ENCODE measurements at places on chromosomes 5 and 9.

- DNase-seq: no peak
Measured at GRCh38 chr5:38585816-38586215, 29.4 kb upstream of the LIFR start.

- no peak for DNase-seq
Measured at GRCh38 chr5:161966564-161966963, 101.0 kb upstream of the GABRG2 start.

- no peak for DNase-seq
Measured at GRCh38 chr9:112091810-112092209, 83.3 kb downstream of the SUSD1 start.

GRCh38 chr5:165242646-165243045, 1737.2 kb downstream of the MAT2B start:
- no peak for DNase-seq

GRCh38 chr5:50767588-50767987, 101.2 kb downstream of the PARP8 start:
- no peak for DNase-seq

GRCh38 chr5:14495301-14495700, 86.3 kb upstream of the OTULINL start:
- DNase-seq: no peak

- no peak for DNase-seq
Measured at GRCh38 chr5:135489466-135490244, 37.5 kb upstream of the TIFAB start.

All from naive thymus-derived CD8-positive, alpha-beta T cell (primary cell).